Astrocyte of the spinal cord (primary cell): ENCODE measurements at places on chromosomes 3 and 15.

GRCh38 chr3:140677764-140678163 lies at the start of gene TRIM42:
TRIM42 (plus strand) TSS chr3:140678064; CDS start chr3:140678230, 166 bp downstream.
- DNase-seq, result no peak

DNA sequence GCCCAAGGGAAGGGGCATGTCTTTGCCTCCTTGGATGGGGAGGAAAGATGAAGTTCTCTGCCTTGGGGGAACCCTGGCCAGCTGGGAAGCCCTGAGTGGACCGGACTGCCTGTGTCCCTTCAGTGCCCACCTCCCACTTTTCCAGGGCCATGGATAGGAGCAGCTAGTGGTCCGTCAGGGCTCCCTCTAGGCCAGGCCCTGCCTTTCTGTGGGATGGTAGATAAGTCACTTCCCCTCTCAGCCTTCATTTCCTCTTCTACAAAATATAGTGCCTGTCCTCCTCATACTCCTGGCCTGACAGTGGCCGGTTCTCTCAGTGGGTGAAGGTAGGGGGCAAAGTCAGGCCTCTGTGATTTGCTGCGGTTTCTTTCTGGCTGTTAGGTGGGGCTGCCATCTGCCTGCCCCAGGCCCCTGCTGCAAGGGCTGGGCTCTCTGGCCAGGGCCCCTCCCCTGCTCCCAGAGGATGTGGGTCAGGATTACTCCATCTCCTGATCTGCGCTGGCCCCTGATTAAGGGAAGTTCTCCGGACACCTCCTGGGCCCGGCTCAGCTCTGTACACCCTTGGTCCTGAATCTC lies 1.4 kb downstream of the PLEKHO2 start:
- peak; percentile 49 for DNase-seq

- DNase-seq, result no peak
These were observed 90.7 kb upstream of the MEF2A start for GRCh38 chr15:99474909-99475753.

GRCh38 chr3:17179381-17180205 lies 294.8 kb downstream of the PLCL2 start:
- DNase-seq, result peak; percentile 39

DNA sequence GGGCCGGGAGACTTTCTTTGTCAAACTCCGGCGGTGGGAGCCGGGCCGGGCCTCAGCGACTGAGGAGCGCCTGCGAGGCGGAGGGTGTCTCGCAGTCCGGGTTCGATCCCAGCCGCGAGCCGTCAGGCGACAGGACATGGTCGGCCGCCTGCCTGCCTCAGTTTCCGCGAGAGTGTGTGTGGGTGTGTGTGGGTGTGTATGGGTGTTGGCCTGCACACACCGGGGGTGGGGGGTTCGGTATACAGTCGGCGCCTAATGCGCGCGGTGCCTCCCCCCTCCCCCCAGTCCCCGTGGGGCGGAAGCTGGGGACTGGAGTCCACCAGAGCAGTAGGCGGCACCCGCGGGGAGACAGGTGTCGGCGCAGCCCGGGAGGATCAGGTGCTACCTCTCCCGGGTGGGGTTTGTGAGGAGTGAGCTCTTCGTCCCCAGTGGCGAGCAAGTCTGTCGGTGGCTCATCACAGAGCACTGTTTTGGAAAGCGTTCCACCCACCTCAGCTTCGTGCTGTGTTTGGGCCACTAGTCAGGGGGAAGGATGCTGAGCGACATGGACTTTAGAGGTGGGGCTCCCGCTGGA lies 246.3 kb downstream of the GOLGA6L6 start:
- DNase-seq, result no peak

GRCh38 chr3:10223676-10224639 lies 24.3 kb upstream of the TATDN2 start:
- DNase-seq, result no peak

GRCh38 chr15:78358102-78358870 lies 18.1 kb downstream of the CRABP1 start:
- no peak for DNase-seq

GRCh38 chr15:71115567-71116351 lies 488 bp downstream of the THSD4 start:
- DNase-seq, result peak; percentile 57

DNA sequence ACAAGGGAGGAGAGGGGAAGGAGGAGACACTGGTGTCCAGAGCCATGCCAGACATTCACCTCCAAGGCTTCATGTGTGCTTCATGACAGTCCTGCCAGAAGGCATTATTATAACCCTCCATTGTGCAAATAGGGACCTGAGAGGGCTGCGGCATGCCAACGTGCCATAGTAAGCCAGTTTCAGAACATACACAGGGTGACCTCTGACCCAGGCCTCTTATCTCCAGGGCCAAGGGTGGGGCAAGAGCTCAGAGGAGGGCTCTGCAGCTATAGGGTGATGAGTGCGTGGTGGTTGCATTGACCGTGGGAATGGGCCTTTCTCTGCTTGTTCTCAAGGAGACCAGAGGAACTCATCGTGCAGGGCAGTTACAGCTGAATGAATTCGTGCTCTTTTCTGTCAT lies 9.7 kb upstream of the ACSBG1 start:
- DNase-seq, result no peak
